Gastroesophageal sphincter (tissue), 4 donors: ENCODE measurements at places on chromosomes 3 and 15.

DNA sequence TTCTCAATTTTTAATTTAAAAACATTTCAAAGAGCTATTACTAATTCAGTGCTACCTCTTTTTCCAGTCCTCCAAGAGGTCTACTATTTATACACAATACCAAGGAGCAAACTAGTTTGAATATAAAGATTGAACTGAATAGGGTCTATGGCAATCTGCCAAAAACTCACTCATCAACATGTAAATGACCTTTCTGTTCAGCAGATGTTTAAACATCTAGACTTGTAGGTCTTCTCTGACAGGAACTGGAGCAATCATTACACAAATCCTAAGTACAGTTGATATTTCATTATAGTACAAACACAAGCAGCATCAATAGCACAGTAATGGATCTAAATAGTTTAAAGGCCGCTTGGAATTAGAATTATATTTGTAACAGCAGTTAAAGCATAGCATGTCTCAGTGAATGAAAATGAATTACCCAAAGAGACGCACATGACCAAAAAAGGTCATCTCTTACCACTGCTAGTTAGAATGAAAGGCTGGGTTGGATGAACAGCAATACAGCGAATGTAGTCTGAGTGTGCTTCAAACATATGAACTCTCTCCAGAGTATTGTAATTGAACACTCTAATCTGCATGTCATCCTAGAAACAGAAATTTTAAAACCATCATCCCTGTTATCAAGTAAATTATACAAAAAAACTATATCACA is 10.7 kb downstream of the COPB2 start:
- no peak for ATAC-seq

- ATAC-seq, result no peak
Measured at GRCh38 chr15:38490242-38490922, 36.5 kb downstream of the FAM98B start.

GRCh38 chr15:29612701-29613100 is 209.6 kb downstream of the TJP1 start:
- ATAC-seq, result no peak

DNA sequence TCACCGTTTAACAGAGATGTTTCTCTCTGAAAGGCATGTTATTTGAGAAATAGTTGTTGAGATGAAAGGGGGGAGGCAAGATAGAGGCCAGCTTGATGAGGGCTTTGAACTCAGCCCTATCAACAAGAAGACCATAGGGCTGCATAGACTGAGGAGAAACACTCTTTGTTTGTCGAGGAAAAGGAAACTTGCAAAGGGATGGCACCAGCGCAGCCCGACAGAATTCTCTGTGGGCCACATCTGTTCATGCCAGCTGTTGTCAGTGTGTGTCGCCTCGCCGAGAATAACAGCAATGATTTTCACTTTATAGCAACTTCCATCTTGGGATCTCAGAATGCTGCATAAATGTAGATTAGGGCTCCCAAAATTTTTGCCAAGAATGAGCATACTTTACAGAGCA is 478.3 kb upstream of the TPRG1 start:
- ATAC-seq, result no peak

- ATAC-seq, result no peak
Measured at GRCh38 chr15:38496151-38496550, 42.2 kb downstream of the FAM98B start.

- ATAC-seq, result no peak
Measured at GRCh38 chr15:99556011-99556410, 9.8 kb upstream of the MEF2A start.

DNA sequence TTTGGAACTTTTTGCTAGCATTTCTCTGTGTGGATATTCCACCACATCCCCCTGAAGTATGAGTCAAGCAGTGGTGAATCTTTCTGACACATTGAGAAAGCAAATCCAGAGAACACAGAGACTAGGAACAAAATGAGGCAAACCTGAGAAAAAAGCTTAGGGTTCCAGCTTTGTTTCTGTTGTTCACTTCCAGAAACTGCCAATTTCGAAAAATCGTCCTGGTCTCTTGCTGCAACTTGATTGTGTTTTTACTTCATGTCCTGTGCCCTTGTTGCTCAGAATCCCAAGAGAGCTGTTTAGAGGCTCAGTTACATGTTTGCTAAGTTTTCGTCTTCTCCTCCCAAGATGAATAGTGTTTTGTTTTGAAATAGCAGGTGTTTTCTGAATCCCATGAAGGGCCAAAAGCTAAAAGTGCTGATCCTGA is 13.7 kb downstream of the MAP2K1 start:
- no peak for ATAC-seq

DNA sequence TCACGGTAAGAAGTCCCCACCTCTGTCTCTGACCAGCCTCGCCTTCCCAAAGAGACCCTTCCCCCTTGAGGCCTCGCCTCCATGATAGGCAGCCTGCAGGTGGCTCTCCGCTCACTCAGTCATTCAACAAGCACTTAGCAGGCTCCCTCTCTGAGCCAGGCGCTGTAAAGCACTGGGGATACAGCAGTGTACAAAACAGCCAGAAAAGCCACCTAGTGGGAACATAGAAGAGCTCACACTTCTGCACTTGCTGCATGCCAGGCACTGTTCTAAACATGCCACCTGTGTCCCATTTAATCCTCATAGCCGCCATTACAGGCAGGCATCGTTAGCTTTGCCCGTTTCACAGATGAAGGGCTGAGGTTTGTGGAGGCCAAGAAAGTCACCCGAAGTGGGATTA is 56.0 kb downstream of the SEMA3G start:
- ATAC-seq, result no peak

DNA sequence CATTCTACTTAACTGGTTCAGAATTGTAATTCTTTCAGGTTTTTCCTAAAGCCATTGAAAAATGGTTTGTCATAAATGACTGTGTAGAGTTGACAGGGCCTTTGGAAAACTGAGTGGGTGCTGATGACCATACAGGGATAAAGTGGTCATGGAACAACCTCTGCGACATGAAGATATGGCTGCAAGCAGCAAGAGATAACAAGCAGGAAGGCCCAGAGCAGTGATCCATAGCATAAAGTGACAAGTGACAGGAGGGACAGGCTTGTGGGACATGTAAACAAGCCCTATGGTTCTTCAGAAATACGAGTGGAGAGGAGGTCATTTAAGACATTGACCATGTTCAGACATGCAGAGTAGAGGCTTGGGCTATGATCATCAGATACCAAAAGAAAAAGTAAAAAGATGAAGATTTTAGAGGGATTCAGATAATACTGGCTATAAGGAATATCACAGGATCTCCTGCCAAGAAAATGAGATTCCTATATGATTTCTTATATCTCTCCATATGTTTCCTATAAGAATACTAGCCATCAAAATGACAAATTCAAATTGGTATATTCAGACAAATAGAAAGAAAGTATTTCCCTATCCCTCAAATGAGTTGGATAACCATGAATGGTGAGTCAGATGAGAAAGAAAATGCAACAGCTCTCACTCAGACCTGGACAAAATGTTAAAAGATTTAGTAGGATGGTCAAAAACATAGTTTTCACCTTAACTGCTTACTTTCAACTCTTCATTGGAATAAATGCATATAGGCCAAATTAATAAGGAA is 827.6 kb upstream of the CFAP20DC start:
- ATAC-seq, result no peak

- ATAC-seq, result no peak
Measured at GRCh38 chr3:60916546-60916945, 334.7 kb downstream of the FHIT start.

DNA sequence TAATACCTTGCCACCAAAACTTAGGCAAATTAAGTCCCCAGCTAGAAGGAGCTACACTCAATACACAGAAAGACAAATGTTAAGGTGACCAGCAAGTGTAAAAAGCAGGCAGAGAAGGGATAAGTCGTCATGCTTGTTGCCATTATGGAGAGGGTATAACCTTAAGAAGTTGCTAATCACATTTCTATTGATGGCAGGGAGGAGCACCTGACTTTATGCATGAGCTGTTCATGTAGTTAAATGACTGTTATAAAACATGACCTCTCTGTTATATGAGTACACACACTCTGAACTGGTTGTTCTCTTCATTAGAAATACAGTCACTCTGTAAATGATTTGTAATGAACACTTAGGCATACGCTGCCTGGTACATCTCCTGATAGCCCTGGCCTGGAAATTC is 6.6 kb upstream of the CCNL1 start:
- ATAC-seq, result no peak

GRCh38 chr3:60399292-60399691 is 852.0 kb downstream of the FHIT start:
- ATAC-seq, result no peak

- no peak for ATAC-seq
Measured at GRCh38 chr15:74997141-74997540, 1.8 kb downstream of the SCAMP5 start.

DNA sequence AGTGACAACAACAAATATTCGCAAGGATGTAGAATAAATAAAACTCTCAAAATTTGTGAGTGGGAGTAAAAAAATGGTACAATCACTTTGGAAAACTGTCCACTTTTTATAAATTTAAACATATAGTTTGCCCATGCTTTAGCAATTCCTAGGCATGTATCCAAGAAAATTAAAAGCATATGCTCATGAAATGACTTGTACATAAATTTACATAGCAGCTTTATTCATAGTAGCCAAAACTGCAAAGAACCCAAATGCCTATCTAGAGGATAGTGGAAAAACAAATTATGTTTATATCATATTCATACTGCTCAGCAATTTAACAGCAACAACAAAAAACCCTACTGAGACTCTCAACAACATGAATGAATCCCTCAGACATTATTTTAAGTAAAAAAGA is 363.6 kb upstream of the CCDC54 start:
- ATAC-seq, result no peak

GRCh38 chr3:68090571-68090970 is 436.2 kb upstream of the SUCLG2 start:
- ATAC-seq, result no peak
